ENCODE measurements at places on chromosomes 3 and 15.

DNA sequence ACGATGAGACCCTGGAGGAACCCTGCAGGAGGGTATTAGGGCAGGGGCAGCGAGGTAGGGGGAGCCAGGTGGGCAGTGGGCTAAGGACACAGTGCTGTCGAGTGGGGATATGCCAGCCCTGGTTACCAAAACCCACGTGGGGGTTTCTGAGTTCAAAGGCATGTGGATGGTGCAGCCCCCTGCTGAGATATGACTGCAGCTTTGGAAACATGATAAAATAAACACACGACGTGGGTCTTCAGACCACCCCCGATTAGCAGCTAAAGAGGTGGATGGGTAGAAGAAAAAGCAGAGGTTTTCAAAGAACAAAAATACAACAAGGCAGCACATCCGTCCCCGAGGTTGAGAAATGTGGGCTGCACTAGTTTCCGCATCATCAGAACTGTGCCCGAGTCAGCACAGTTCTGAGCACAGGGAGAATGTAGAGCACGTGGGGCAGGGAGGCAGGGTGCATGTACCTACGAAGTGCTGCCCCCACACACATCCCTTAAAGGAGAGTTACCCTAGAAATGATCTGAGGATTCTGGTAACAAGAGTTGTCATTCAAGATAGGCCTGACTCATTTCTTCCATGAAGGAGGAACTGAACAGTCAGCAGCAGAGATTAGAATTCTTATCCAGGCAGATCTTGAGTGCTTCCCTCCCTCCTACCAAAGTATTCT lies 121.3 kb downstream of the RPLP1 start:
- DNase-seq, result no peak

DNA sequence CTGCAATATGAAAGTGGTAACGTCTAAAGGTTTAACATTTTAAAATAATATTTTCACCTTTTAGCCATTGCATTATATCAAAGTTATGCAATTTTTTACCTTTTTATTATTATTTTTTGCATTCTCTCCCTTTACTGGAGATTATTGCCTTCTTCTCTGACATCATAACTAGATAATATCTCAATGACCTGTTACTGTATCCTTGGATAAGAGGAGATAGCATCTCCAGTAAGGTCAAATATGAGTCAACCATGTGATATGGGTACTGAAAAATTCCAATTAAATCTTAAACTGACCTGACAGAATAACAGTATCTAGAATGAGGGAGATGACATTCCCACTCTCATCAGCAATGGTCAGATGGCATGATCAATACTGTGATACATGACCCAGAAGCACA lies 108.3 kb downstream of the ZBTB20 start:
- no peak for DNase-seq

- DNase-seq, result no peak
Observed at GRCh38 chr3:133967992-133968892, 61.5 kb downstream of the SLCO2A1 start.

DNA sequence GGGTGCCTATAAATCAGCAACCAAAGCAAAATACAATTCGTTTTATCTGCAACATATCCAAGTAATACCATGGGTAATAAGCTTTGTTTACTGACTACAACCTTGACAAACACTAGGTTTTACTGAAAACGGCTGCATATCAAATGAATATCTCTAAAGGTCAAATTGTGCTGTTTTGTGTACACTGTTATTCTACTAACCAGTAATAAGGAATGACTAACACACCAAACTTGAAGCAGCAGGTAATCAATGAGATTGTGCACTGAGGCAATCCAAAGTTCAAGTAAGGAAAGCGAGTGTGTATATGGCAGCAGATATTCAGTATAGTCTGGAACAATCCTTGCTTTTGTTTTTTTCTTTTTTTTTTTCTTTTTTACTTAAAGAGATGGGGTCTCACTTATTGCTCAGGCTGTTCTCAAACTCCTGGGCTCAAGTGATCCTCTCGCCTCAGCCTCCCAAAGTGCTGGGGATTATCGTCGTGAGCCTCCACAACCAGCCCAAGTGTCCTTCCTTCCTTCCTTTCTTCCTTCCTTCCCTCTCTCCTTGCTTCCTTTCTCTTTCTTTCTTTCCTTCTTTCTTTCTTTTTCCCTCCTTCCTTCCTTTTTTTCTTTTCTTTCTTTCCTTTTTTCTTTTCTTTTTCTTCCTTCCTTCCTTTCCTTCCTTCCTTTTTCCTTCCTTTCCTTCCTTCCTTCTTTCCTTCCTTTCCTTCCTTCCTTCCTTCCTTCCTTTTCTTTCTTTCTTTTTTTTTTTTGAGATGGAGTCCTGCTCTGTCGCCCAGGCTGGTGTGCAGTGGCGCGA lies 34.9 kb downstream of the AP3S2 start:
- DNase-seq, result no peak

DNA sequence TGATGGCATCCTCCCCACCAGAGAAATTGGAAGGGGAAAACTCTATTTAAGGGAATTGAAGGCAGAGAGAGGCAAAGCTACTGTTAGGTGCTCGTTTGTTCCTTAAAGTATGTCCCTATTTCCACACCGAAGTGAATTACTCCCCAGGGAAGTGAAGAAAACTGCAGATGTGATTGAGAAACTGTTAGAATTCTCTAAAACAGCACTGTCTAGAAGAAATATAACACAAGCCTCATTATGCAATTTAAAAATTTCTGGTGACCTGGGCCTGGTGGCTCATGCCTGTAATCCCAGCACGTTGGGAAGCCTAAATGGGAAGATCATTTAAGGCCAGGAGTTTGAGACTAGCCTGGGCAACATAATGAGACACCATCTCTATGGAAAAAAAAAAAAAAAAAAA lies 305.0 kb downstream of the SHQ1 start:
- DNase-seq, result no peak

- no peak for DNase-seq
Observed at GRCh38 chr3:49790626-49791411, 4.5 kb upstream of the IP6K1 start.

GRCh38 chr15:56523521-56523920 lies 58.6 kb upstream of the MNS1 start:
- DNase-seq, result no peak

- DNase-seq, result no peak
Observed at GRCh38 chr3:160810362-160811236, 54.6 kb downstream of the PPM1L start.

GRCh38 chr15:49769225-49769624 lies 148.4 kb downstream of the DTWD1 start:
- DNase-seq, result no peak

- no peak for DNase-seq
Observed at GRCh38 chr15:66982250-66982649, 83.2 kb upstream of the SMAD3 start.

DNA sequence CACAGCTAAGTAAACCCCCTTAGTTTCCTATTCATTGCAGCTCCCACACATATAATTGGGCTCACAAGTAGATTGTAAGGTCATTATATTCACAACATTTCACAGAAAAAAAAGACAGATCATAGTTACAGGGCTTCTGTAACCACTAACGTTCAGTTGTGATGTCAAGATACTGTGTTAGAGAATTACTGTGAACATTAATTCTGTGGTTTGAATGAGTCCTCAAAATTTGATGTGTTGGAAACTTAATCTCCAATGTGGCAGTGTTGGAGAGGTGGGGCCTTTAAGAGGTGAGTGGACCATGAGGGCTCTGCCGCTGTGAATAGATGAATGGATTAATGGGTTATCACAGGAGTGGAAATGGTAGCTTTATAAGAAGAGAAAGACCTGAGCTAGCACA lies 21.3 kb downstream of the GRK7 start:
- no peak for DNase-seq

GRCh38 chr15:38187630-38188313 lies 64.9 kb upstream of the SPRED1 start:
- DNase-seq, result no peak

GRCh38 chr15:99239545-99240198 lies 9.7 kb downstream of the TTC23 start:
- DNase-seq, result no peak

- no peak for DNase-seq
Observed at GRCh38 chr3:78285032-78285728, 1245.3 kb downstream of the ROBO2 start.

GRCh38 chr3:124282751-124283651 lies 291.1 kb upstream of the ROPN1 start:
- no peak for DNase-seq

GRCh38 chr3:39903253-39903652 lies 93.8 kb downstream of the MYRIP start:
- no peak for DNase-seq

DNA sequence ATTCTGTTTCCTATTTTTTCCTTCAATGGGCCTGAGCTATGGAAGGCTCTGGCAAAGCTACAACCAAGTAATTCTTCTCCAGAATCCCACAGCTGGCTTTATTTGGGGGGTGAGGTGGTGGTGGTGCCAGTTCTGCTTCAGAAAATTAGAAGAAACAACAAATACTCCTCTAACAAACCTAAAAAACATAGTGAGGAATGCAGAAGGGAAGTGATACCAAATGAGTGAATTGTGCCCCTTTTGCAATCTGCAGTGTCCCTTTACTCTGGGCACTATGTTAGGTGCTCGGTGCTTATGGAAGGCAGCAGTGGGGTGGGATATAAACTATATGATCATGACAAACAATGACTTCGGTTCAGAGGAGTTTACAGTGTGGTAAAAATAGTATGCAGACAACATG lies 90.4 kb upstream of the ROPN1 start:
- DNase-seq, result no peak

GRCh38 chr3:111947231-111947630 lies 31.6 kb upstream of the ABHD10 start:
- DNase-seq, result no peak

GRCh38 chr3:179063945-179064560 lies 7.6 kb downstream of the ZMAT3 start:
- no peak for DNase-seq

GRCh38 chr15:26084771-26085170 lies 221.6 kb upstream of the ATP10A start:
- DNase-seq, result no peak

GRCh38 chr3:180184816-180185215 lies 148.1 kb upstream of the PEX5L start:
- no peak for DNase-seq

DNA sequence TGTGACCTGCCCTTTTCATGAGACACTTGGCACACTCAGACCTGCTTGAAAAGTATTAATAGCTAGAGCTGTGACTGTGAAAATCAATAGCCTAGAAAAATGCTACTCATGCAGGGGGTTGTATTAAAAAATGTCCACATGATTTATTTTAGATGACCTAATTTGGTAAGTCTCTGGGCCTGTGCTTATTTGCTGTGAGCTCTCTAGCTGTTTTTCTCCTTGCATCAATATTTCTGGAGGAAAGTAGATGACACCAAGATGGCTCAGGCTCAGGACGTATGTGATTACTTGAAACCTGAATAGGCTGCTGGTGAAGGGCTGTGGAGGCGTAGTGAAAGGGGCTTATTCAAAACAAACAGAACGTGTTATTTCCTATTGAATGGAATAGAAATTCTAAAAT lies 29.5 kb downstream of the KCNAB1 start:
- DNase-seq, result no peak

GRCh38 chr3:112061152-112061551 lies 25.0 kb upstream of the C3orf52 start:
- no peak for DNase-seq

DNA sequence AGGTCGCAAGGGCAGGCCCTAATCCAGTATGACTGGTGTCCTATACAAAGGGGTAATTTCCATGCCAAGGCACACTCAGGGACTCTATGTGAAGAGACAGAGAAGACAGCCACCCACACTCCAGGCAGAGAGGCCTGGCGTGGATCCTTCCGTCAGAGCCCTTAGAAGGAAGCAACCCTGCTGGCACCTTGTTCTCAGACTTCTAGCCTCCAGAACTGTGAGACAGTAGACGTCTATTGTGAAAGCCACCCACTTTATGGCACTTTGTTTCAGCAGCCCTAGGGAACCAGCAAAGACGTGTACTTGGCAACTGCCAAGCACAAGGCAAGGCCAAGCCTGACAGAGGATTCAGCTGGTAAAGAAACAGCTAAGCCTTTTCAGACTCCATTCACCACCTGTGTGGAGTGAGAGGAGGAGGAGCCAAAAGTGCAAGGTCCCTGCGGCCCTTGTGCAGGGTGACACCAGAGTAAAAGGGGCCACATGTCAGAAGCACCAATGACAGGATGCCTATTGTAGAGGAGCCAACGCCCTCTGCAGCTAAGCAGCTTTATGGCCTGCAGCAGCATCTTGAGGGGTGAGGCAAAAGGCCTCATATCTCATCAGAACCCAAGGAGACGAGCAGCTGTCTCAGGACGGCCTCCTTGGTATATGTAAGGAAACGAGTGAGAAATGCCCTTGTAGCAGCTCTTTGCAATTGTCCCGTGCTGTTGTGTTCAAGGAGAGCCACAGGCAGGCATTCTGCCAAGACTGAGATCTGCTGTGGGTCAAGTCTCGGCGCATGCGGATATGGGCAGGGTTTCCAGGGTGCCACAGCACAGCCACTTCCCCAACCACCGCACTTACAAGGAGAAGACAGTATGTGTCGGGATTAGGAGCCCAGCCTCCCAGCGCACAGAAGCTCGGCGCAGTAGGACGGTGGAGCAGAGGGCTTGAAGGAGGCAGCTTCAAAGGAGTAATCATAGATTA lies 121.5 kb upstream of the LIPC start:
- DNase-seq, result no peak

DNA sequence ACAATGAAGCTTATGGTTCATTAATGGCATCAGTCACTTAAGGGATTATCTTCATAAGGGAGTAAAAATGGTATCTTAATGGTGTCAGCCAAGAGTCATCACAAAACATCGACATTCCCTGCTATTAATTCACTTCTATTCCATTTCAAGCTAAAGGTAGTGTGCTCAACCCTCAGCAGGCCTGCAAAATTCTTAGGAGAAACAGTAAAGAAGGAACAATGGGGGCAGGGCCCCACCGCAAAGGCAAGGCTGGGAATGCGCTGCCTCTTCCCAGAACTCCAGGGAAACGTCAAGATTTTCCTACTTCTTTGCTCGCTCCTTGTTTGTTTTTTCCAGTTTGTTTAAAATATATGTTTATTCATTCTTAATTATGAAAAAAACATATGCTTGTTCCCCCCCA lies 187.3 kb upstream of the TSC22D2 start:
- no peak for DNase-seq

- no peak for DNase-seq
Observed at GRCh38 chr15:69342460-69343076, 43.9 kb downstream of the PAQR5 start.

GRCh38 chr3:25469558-25469957 lies 41.5 kb downstream of the RARB start:
- DNase-seq, result no peak

DNA sequence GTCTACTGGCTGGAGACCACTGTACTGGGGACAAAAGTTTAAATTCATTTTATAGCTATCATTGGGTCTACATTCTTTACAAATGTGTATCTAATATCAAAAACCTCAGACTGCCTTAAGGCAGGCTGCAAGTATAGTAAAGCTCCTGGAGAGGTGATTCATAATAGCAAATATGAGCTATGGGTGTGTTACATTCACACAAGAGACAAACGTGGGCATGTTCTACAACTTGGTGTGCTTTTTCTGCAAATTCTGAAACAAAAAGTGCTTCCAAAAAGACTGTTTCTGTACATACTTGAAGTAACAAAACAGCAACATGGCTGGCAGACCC lies 1101.4 kb downstream of the ROBO1 start:
- DNase-seq, result no peak

- DNase-seq, result no peak
Observed at GRCh38 chr3:186665625-186666188, at the start of gene HRG. TSS of gene HRG (plus strand) at chr3:186666014. CDS start at chr3:186666032, 18 bp downstream.
